CD4-positive, alpha-beta T cell treated with Interleukin-4 for 4 hours (primary cell): ENCODE measurements at places on chromosomes 7 and 10.
A peak's percentile ranks its signal among the peaks of the same experiment; 100 is the strongest.

- DNase-seq = no peak
Observed at GRCh38 chr7:108268200-108268820, 138.1 kb upstream of the LAMB4 start.

GRCh38 chr10:79264942-79265341 lies 82.3 kb upstream of the PPIF start:
- no peak for DNase-seq

DNA sequence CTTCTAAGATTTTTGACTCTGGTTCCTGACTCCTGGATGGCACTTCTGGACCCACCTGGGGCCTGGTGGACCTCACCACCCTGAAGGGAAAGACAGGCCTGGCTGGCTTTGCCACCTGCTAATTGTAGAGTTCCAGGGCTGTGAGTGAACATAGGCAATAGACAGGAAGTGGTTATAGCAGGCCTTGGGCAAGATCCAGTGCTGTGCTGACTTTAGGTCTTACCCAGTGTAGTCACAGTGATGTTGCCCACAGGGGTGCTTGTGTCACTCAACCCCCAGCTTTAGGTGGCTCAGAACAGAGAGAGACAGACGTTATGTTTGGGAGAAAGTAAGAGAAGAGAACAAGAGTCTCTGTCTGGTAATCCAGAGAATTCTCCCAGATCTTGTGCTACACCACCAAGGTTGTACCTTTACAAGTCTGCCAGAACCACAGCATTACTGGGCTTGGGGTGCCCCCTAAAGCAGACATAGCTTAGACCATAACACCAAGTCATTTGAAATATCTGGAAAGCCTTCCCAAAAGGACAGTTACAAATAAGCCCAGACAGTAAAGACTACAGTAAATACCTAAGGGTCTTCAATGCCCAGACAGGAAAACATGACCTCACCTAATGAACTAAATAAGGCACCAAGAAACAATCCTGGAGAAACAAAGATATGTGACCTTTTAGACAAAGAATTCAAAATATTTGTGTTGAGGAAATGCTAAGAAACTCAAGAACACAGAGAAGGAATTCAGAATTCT lies 303.4 kb downstream of the PCLO start:
- no peak for DNase-seq

DNA sequence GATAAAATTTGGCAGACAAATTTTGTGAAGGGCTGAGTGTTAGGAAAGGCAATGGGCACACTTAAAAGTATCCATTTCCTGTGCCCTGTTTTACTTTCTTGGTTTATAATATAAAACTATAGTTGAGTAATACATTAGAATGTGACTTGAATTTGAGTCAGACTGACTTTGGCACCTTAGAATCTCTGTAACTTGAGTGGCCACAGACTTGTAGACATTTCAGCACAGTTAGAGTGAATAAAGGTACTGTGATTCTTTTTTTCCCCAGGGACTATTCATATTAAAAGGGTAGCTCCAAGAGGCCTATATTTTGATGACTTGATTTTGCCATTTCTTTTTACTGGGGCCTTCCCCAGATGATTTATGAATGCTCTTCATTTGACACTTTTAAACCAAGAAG lies 22.4 kb downstream of the GBF1 start:
- no peak for DNase-seq

DNA sequence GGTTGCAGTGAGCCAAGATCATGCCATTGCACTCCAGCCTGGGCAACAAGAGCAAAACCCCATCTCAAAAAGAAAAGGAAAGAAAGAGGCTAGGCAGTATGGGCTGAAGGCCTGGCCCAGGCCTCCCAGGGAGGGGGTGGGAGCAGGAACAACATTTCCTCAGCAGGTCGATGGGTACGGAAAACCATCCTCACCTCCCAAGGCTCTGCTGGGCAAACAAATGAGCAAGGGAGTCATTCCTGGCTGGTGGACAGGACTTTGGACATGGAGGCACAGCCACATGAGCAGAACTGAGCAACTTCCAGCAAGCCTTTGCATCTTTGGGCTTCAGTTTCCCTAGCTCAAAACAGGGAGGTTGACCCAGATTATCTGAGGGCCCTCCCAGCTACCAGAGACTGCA lies 13.0 kb downstream of the OGDHL start:
- no peak for DNase-seq

DNA sequence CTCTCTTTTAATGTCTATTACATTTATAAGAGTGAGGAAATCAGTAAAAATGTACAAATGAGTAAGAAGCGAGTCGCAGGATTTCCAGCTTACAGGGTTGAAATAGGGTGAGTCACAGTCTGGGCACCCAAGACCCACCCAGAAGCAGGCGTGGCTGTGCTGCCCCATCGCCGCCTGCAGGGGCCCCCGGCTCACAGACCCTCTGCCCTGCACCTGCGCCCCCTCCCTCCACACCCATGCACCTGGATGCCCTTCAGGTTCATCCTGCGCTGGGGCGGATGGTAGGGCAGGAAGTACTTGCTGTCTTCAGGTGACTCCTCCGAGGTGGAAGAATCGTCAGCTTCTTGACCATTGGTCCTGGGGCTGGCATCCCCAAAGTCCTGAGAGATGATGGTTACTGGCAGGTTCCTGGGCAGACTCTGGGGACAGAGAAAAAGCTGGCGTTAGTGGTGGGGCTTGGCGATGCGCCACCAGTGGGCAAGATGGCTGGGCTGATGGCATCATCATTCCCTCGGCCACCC lies 90.2 kb upstream of the GNA12 start:
- no peak for DNase-seq

DNA sequence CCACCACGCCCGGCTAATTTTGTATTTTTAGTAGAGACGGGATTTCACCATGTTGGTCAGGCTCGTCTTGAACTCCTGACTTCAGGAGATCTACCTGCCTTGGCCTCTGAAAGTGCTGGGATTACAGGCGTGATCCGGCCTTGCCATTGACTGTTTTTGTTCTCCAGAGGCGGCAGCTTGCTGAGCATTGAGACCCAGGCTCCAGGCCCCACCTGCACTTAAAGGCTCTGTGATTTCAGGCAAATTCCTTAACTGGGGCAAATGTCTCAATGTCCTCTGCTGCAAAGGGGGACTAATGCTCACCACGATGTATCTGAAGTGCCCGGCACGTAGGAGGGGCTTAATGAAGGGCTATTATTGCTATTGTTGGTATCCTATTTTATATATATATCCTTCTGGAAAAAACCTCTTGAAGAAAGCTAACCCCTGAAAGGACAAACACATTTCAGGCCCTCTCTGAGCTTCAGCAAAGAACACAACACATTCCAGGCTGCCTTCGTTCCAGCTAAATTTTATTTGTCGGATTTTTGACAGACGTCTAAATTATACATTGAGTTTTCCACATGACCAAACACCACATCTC lies 29.0 kb downstream of the TRIM8 start:
- DNase-seq = no peak

DNA sequence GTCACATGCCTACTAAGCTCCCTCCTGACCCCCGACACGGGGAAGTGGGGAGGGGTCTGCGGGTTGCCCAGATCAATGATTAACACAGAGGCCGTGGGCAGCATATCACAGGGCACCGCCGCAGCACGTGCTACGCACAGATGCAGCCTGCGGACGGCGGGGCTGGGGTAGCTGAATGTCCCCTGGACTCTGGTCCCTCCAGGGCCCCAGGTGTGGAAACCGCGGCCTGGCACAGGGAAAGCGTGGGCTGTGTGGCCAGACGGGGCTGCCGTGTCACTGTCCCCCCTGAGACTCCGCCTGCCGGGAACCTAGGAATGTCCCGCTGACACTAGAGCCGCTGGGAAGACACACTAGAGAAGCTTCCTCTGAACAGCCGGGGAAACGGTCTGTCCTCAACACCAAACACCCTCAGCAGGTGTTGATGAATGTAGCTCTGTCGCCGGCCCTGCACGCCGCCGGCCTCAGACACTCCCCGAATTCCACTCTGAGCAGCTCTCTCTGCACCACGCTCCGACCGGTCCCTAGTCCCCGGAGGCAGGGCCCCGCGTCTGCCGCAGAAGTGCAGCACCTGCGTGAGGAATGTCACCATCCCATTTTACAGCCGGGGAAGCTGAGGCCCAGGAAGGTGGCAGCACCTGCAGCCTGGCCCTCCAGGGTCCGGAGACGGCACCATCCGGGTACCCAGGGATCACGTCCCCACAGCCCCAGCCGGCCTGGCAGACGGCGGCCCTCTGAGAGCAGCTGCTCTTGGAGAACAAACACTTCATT lies 33.4 kb upstream of the PDGFA start:
- DNase-seq = no peak

DNA sequence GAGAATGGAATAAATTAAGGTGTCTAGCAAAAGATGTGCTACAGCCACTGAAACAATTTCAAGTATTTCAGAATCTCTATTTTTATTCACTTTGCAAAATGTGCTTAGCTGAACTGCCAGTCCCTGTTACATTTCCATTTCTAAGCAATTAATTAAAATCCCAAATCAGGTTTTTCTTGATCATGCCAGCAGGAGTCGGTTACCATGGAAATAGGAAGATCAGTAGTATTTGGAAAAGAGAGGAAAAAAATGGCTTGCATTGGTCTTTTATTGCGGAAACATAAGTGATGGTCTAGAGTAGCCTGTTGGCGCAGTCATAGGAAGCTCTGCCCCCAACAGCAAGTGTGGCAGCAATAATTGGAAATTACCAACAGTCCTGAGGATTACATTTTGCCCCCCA lies 867.1 kb downstream of the GATA3 start:
- no peak for DNase-seq

GRCh38 chr10:72753760-72754231 lies 61.9 kb downstream of the MCU start:
- peak; percentile 3 for DNase-seq

GRCh38 chr7:35355911-35356310 lies 102.0 kb upstream of the TBX20 start:
- no peak for DNase-seq

GRCh38 chr7:80330434-80330833 lies 181.4 kb downstream of the GNAT3 start:
- no peak for DNase-seq

DNA sequence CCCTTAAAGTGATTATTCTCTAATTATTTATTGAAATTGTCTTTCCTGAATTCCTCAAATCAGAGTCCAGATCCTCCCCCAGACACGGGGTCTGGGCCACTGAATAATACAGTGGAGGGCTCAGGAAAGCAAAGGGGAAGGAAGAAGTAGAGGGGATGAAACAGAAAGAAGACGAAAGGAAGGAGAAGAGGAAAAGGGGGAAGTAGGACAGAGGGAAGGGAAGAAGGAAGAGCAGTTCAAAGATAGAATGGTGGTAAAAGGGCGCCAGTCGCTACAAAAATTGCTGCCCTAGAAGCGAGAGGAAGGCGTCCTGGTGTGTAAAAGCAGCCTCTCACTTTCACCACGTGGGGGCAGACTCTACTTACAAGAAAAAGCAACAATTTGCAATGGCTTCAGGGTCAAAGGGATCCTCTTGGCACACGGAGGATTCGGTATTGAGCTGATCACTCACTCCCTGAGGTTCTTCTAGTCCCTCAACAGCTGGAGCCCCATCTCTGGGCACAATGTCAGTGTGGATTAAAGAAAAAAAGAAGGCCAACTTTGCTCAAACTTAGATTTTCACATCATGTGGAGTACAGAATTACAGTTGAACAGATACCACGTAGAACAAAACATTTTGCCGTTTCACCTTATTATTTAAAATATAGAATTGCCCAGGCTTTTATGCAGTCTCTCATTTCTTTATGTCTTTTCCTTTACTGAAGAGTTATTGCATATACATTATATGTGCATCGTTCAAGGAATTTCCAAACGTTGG lies 31.4 kb upstream of the NPVF start:
- DNase-seq = peak; percentile 71

- DNase-seq = no peak
Observed at GRCh38 chr7:147415991-147416390, 1174.6 kb upstream of the C7orf33 start.

- DNase-seq = no peak
Observed at GRCh38 chr7:107242267-107242666, 73.5 kb downstream of the HBP1 start.
